NCI-H146 (cell line): ENCODE measurements at places on chromosomes 16 and 17.

- DNase-seq: no peak
Observed at GRCh38 chr17:78414178-78415162, 36.0 kb downstream of the PGS1 start.

DNA sequence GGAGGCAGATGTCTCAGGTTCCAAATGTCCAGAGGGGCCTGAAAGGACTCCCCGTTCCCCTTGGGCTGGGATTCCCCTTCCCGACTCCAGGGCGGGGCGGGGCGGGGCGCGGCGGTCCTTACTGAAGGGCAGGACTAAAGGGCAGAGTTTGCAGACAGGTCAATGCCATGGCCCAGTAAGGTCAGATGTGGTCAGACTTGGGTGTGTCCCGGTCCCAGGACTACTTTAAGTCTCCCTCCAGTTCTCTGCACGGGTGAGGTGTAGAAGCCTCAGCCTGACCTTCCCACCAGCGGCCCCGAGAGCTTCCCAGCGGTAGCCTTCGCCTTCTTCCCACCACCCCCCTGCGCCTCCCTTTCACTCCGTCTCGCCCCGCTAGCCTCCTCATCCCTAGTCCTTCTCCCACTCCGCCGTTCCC is 532 bp downstream of the KDM6B start:
- no peak for DNase-seq

DNA sequence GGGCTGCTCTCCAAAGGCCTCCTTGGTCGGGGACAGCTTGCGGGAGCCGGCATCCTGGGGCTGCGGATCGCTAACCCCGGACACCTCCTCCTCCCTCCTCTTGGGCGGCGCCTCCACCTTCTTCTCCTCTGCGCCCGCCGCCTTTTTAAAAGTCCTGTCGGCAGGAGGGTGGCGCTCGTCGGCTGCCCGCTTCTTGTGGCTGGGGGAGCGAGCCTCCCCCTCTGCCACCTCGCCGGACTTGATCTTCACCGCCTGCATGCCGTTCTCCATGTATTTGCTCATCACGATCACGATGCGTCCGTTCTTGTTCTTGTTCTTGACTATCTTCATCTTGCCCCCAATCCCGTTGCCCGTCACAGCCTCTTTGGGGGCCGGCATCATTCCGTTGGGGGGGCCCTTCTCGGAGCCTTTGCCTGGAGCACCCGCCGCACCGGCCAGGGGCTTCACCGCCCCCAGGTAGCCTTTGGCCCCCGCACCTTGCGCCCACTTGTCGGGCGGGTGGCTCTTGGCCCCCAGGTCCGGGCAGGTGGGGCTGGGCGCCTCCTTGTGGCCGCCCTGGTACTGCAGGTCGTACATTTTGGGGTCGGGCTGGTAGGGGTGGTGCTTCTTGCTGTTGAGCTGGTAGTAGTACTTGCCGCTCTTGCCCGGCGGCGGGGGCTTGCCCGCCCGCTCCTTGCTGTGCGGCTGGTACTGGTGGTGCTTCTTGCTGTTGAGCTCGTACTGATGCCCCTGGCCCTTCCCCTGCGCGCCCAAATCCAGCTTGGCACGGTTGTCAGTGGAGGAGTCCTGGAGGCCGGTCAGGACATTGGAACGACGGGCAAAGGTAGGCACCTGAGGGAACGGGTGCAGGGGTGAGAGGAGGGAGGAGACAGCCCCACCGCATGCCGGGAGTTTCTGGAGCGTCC is 4.4 kb downstream of the CBX4 start:
- DNase-seq: no peak

DNA sequence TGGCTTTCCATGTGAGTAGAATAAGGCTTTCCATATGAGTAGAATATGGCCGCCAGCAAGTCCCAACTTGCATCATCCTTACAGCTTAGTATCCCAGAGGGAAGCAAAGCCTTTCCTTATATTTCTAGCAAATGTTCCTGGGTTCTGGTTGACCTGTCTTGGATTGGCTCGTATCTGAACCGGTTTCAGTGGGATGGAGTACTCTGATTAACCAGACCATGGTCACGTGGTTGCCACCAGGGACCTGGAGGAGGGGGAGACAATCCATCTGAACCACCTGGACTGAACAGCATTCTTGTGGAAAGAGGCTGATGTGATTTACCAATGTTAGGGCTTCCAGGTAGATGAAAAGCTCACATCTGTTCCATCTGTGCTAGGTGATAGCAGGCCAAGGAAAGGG is 89.0 kb downstream of the SHISA6 start:
- no peak for DNase-seq

GRCh38 chr16:3716831-3717234 is 491 bp downstream of the TRAP1 start:
- DNase-seq: peak; percentile 71

DNA sequence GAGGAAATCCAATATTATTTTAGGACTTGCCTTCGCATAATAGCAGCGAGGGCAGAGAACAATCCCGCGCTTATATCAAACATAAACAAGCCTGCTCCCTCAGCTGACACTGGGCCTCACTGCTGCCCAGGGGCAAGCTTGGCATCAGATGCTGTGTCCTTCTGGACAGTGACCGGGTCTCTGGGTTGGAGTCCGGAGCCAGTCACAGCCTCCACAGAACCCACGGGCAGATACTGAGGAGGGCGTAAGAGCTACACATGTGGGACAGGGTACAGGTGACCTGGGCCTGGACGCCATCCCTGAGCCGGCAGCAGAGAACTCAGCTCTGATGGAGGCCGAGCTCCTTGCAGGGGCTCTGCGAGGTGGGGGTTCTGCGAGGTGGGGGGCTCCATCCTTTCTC is 14.7 kb upstream of the ZNF469 start:
- DNase-seq: no peak

DNA sequence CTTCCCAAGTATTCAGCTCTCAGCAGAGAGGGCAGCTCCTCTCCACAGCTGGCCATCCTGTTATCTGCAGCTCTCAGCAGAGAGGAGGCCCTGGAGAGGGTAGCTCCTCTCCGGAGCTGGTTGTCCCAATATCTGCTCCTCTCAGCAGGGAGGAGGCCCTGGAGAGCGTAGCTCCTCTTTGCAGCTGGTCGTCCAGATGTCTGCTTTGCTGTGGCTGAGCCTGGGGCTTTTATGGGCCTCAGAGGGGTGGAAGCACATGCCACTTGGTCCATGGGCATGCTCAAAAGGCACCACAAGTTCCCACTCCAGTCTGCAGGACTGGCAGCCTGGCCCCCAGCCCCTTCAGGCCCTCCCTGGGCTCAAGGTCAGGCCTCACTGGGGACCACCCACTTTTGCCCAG is 314.3 kb downstream of the KCNJ2 start:
- no peak for DNase-seq

DNA sequence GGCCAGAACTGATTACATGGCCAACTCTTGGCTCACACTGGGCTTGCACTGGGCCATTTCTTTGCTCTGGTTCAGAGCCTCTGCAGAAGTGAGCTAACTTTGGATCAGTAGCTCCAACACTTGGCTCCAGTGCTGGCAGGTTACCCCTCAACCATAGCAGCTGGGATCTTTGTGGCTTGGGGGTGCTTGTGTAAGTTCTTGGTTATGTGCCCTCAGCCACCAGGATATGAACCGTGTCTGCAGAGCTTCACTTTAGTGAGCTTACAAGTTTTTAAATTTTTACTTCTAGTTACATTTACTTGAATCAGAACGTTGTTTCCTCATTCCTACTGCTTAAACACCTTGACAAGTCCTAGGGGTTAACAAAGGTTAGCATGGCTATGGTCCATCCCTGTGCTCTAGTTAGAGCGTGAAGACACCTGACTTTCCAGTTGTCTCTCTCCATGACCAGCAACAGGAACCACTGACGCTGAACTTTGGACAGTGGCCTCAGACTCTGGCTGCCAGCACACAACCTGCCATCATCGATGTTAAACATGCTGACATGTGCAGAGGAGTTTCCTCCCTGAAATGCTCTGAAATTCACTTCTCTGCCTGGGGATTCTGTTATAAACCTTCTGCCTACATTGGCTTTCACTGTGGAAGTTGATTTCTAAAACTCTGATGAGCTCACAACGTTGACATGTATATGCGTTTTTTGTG is 4.1 kb downstream of the PDF start:
- DNase-seq: no peak

GRCh38 chr17:37699285-37699973 is 45.4 kb downstream of the HNF1B start:
- DNase-seq: no peak

GRCh38 chr16:82651921-82652601 is 25.3 kb downstream of the CDH13 start:
- DNase-seq: no peak

DNA sequence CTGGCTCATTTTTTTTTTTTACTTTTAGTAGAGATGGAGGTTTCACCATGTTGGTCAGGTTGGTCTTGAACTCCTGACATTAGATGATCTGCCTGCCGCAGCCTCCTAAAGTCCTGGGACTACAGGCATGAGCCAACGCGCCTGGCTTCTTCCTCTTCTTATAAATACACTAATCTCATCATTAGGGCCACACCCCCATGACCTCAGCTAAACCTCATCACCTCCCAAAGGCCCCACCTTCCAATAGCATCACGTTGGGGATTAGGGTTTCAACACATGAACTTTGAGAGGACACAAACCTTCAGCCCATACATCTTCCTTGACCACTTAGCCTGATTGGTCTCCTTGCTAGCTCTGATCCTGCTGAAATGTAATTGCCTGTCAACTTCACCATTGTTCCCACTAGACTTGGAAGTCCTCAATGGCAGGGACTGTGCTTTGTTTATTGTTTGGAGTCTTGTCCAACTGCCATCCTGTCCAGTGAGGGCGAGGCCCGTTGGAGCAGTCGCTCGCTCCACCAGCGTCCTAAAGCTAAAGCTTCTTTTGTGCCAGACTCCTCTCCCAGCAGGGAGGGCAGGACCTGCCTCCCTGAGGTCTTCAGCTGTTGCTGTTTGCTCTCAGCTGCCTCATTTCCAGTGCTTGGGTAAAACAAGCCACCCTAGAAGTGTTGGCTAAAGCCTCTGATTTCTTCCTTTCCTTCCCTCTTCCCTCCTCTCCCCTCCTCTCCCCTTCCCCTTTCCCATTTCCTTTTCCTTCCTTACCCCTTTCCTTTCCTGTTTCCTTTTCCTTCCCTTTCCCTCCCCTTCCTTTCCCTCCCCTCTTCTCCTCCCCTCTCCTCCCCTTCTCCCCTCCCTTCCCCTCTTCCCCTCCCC is 85.3 kb downstream of the HAPSTR1 start:
- no peak for DNase-seq

DNA sequence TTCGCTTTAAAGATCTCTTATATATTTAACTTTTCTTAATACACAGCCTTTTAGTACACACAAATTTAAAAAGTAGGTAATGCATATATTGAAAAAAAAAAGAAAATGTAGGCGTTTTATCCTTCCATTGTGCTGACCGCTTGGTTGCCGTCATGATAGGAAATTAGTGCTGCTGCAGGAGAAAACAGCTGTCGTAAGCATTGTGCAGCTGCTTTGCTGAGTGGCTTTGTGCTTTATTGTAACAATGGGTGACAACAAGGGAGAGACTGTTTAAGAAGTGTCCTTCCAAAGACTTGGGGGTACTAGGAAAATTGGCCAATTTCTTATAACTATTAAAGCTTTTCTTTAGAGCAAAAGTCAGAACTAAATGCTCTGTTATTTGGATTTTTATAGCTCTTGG is 5.0 kb downstream of the HERPUD1 start:
- DNase-seq: no peak

- DNase-seq: no peak
Observed at GRCh38 chr16:23504076-23504452, 6.2 kb downstream of the GGA2 start.

DNA sequence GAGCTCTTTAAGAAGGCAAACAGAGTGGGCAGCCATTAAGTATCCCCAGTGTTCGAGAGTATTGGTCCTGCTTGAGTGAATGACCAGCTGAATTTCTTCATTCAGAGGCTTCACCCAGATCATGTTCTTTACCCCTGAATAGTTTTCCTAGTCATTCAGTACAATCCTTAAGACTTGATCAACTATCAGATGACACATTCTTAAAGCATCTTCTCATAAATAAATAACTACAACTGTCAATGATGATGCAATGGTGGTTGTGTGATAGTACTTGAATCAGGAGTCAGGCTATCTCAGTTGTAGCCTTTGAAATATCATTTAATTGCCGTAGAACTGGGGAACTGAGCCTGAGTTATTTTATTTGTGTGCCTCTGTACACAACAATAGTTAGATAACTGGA is 416.8 kb upstream of the CCL2 start:
- DNase-seq: no peak

DNA sequence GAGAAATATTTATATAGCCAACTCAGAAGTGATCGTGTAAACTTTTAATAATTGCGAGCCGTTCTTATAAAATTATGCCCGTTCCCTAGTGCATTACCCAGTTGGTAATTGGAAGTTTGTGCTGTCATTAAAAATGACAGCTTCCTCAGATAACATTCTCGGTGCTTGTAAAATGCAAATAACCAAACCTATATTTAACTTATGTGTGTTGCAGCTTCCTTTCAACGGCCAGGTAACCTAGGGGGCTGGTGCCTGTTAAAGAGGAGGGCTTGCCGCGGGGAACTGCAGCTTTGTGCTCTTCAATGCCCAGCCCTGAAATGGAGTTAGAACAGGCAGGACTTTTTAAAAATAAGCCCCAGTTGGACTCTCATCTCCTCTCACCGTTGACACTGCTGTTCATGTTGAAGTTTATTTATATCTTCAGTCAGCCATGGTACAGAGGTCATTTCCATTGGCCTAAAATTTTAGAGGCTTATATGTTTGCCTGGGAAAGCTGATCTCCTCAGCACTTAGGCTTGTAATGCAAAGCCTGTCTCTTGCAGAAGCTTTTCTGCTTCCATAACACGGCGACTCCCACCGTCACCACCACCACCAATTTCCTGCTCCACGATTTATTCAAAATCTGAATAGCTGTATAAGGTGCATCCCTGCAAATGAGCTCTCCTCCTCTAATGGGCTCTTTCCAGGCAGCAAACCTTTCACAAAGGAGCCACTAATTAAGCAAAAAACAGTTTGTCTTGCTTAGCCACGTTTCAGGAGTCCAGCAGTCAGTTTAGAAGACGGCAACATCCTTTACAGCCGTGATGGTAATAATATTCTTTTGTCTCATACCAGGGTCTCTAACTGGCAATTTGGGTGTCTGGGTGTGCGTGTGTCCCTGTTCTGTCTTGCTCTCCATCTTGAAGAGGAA is 74.7 kb downstream of the RPA1 start:
- peak; percentile 51 for DNase-seq

DNA sequence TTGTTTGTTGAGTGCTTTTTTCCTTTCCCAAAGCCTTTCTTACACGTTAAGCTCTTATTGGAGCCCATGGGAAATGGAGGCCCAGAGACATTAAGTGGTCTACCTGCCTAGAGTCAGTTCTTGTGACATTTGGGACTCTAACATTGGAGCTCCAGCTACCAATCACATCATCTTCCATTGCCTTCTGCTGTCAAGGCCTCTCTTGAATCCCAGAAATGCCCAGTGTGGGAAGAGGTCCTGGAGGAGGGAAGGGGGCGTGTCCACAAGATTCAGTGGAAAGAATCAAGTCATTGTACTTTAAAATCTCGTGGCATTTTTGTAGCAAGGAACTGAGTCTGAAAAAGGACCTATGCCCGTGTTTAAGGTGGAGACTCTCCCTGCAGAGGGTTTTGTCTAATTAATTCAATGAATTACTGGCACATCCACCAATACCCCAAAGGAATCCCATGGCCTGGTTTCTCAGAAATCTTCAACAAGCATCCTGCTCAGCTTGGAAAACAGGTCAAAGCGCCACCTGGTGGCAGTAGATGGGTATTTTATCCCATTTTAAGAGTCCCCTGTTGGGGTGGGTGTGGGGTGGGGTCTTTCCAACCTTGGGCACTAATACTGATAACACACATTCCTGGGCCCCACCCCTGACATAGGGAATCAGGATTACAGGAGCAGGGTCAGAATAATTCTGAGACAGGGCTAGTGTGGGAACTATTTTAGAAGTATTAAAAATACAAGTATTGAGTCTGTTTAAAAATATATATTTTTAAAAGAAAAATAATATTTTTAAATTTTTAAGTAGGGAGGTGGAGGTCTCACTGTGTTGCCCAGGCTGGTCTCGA is 24.6 kb downstream of the GPT2 start:
- peak; percentile 44 for DNase-seq
